ENCODE measurements at places on chromosomes 5 and 9.

- no peak for DNase-seq
These were observed 57.3 kb upstream of the FNIP1 start for GRCh38 chr5:131854134-131854533.

DNA sequence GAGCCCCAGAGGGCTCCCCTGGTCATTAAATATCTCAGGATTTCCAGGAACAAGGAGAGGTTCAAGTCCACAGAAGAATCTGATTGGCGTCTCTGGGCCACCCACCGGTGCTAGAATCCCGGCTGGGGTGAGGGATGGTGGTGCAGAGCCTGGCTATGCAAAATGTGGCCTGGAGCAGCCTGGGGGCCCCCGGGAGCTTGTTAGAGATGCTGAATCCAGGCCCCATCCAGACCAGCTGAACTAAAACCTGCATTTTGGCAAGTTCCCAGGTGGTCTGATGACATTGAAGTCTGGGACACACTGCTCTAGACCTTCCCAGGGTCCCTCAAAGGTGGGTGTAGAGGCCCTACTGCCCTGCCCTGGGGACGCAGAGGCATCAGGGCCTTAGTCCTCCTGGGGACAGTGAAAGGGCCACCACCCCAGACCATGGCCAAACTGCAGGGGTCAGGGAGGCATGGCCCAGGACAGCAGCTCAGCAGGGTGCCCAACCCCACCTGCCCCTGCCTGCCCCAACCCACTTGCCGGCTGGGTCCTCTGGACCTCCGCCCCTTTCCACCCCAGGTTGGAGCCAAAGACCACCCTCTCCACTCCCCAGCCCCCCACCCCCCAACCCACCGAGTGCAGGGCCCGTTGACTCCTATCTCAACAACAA, 34.7 kb downstream of the ADAMTS2 start:
- no peak for DNase-seq

DNA sequence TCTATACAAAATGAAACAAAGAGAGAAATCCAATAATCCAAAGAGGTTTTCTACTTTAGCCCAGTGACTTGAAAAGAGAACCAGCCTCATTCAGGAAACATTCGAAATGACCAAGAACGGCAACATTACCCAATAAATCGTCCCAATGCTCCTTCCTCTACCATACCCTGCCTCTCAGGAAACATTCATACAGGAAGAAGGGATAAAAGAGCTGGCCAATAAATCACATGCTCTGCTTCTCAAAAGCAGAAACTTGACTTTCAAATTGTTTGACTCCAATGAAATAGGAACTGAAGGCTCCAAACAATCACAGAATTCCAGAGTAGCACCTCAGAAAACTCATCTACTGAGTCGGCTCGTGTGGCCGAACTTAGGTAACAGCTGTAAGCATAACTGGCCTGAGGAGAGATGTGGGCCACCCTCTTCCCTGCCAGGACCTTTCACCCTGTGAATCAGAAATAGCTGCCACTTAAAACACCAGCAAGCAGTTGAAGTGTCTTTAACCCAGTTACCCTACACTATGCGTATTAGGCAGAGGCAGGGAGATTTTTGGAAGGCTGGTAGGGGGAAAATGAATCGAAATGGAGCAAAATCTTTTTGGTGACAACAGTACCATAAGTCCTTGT, 14.6 kb downstream of the ARL15 start:
- DNase-seq = no peak

DNA sequence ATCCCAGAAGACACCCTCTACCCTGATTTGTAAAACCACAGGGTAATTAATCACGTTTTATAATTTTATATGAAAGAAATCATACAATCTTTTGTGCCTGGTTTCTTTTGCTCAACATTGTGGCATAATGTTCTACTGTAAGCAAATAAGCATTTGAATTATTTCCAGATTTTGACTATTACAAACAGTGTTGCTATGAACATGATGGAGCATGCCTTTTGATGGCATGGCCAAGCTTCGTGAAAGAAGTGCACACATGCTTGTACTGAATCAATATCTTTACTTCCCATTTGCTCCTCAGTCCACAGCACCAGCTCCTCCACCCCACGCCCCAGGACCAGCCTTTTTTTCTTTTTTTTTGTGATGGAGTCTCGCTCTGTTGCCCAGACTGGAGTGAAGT, 29.9 kb downstream of the ACSL6 start:
- no peak for DNase-seq

- no peak for DNase-seq
These were observed 131.8 kb downstream of the ROR2 start for GRCh38 chr9:91818225-91818585.

- DNase-seq = no peak
These were observed at the start of gene PLEKHG4B for GRCh38 chr5:91556-92263. TSS of gene PLEKHG4B (plus strand) at chr5:92168. CDS start at chr5:92232, 64 bp downstream.

DNA sequence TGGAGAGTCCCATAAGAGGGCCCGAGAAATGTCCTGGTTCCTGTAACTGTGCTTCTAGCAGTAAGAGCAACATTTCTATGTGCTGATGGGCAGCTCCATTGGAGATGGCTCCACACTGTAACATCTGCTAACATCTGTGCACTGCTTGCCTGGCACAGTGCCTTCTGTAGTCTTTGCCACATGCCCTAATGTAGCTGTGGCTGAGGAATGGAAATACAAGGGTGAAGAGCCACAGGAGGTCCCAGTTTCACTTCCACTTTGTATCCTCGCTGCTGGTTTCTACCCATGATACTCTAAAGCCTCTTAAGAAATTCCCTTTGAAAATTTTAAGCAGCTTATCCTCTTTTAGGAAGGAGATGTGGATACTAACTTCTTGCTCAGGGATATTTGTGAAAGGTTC, 97.4 kb downstream of the HOMER1 start:
- DNase-seq = no peak

DNA sequence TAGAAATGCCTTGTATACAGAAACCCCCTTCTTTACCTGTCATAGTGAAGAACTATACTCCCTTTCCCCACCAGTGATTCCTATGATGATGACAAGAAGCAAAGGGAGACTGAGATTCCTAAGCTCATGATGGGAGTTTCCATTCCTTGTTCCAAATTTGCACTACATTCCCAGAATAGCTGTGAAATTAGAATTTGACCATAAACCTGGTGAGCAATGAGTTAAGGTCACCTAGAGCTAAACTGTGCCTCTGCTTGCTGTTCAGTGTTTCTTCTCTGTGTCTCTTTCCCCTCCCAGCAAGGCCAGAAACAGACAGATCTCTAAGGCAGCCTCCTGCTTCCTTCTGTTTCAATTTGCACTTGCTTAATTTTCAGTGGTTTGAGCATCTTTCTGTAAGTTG, 332.1 kb downstream of the PIK3R1 start:
- DNase-seq = no peak

GRCh38 chr5:138972230-138972629, 97.1 kb upstream of the LRRTM2 start:
- no peak for DNase-seq

DNA sequence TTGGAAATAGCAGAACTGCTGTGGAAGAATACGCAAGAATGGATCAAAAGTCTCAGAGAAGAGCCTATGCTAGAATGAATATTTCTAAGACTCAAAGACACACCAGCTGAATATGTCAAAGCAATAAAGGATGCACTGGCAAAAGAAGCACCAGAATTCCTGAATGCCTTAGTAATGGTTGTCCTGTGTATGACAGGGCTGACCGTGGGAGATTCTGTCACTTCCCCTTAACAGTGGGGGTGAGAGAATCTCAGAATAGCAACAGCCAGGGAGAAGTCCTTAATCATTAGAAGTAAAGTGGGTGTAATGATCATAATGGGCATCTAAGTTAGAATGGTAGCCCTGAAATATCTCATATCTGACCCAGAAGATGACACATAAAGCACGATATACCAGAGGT, 14.6 kb upstream of the PRR16 start:
- DNase-seq = no peak

GRCh38 chr5:23139338-23140171, 286.4 kb upstream of the CDH12 start:
- no peak for DNase-seq

GRCh38 chr5:112183103-112183711, 235.9 kb downstream of the EPB41L4A start:
- no peak for DNase-seq

- DNase-seq = no peak
These were observed 17.0 kb downstream of the WNK2 start for GRCh38 chr9:93200989-93201334.

DNA sequence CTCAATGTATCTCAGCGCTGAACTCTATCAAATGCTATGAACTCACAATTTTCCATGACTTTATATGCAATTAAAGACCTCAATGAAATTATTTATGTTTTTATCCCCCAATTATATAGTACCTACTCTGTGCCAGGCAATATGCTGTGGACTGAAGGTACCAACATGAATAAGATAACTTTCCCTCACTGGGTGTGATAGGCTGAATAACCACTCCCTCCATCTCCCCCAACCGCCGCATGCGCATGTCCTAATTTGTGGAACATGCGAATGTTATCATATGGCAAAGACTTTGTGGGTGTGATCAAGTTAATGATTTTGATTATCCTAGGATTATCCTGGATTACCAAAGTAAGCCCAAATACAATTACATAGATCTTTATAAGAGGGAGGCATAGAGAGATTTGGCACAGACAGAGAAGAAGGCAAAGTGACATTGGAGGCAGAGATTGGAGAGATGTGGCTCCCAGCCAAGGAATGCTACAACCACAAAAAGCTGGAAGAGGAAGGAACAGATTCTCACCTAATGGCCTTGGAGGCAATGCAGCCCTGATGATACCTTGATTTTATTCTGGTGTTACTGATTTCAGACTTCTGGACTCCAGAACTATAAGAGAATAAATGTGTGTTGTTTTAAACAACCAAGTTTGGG, 149.1 kb upstream of the VCAN start:
- DNase-seq = no peak

DNA sequence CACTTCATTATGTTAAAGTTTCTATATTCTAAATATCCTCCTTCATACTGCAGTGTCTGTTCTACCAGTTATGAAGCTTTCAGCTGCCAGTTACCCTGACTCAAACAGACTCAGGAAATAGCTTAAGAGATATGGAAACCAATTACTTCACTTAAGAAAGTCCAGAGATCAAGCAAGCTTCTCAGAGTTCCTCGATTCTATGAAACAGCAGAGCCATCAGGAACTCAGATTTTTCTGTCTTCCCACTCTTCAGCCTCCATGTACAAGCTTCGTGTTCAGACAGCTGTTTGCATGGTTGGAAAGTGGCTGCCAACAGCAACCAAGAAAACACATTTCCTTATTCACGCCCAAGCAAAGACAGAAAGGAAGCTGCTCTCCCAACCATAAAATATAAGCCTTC, 216.1 kb downstream of the ACTL7B start:
- DNase-seq = no peak

GRCh38 chr5:73286896-73287295, 113.9 kb downstream of the TMEM174 start:
- no peak for DNase-seq

- no peak for DNase-seq
These were observed 182.2 kb downstream of the MCTP1 start for GRCh38 chr5:95102687-95103086.

DNA sequence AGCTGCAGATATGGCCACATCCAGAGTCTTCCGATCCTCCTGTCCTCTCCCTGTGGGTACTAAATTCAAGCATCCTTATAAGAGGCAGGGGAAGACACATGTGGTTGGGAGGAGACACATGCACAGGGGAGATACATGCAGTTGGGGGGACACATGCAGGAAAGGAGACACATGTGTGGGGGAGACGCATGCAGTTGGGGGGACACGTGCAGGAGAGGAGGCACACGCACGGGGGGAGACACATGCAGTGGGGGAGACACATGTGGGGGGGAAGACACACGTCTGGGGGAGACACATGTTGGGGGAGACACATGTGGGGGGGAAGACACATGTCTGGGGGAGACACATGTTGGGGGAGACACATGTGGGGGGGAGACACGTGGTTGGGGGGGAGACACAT, 21.2 kb upstream of the OLFM1 start:
- DNase-seq = no peak

- no peak for DNase-seq
These were observed 93.6 kb upstream of the TNC start for GRCh38 chr9:115211413-115212124.

DNA sequence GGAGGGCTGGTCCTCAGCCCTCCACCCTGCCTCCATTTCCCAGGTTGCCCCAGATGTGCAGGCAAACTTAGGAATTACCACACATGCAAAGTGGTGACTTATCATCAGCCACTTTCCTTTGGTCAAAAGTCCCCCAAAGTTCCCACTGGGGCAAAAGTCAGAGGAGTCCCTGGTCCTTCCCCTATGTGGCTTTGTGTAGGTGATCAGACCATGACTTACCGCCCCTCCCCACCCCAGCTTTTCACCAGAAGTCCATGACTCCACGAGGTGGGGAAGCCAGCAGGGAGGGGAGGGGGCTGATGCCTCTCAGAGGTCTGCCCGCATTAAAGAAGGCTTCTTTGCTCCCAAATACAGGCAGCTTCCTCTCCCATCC, 5.8 kb downstream of the TRAF1 start:
- no peak for DNase-seq

- DNase-seq = no peak
These were observed 152.2 kb downstream of the PSAT1 start for GRCh38 chr9:78448960-78449673.

DNA sequence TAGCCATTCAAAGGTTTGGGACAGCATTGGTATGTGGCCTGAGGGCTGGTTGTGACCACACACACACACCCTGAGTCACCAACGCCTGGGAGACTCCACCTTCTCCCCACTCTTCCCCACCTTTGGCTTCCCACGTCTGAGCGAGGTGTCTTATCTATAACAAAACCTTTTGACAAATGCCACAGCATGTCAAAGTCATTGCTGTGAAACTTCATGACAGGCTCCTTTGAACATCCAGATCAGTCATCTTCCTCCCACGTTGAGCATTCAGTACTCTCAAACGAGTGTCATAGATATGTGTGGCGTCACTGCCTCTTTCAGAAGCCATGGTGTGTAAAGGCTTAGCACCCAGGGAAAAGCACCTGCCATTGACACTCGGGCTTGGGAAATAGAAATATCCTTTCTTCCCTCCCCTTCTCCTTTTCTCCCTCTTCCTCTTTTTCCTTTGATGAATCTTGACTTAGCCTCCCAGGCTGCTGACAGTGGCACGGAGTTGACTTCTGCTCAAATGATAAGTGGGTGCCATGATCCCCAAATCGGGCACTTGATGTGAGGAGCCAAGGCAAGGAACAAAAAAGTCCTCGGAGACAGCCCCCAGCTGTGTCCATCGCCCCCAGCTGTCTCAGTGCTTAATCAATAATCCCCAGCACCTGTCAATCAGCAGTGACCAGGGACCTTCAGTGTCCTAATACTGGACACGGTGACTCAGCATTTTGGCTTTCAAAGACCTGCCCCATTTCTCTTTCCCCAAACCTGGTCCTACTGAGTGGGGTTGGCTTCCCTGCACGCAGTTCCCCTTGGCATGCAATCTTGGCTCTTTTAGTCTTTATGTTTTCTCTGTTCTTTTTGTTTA, 114.8 kb downstream of the FGF18 start:
- DNase-seq = peak; percentile 13

DNA sequence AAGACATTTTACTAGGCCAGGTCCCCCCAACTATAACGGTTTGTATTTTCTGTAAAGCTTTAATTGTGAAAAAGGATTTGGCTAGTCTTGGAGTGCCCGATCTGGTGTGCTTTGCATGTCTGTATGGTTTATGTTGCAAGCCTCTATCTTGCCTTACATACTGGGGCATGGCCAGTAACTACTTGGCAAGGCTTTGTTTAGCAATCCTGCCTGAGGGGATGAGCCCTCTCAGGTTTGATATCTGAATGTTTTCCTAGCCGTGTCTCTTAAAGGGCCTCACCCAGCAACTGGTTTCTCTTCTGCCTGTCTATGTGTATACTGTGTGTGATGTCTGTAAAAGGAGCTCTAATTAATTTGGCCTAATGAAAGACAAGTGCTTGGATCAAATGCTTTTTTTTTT, 61.3 kb upstream of the SPINK5 start:
- DNase-seq = no peak
